Hematopoietic multipotent progenitor cell treated with erythropoietin and hydrocortisone succinate and interleukin-3 and kit ligand, for 6 days (in vitro differentiated cells): ENCODE measurements at places on chromosomes 3 and 15.

DNA sequence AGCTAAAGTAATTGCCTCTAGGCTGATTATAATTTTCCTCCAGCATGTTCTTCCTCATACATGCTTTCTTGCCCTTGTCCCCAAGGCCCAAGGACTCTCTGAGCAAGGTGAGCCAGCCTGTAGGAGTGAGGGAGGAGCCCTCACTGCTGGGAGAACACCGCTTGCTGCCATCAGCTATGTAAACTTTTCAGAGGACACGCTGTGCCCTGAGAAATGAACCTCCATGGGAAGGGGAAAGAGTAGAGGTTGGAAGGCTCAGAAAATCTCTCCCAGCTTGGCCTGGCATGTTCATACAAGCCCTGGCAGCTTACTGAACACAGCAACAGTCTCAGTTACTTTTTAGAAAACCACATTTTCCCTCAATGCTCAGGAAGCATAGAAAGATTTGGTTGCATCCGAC, 103.0 kb upstream of the SLC24A5 start:
- DNase-seq = no peak

- DNase-seq = no peak
Observed at GRCh38 chr3:162370141-162370540, 873.5 kb downstream of the OTOL1 start.

GRCh38 chr3:11272906-11273574, 843 bp downstream of the ATG7 start:
- DNase-seq = peak; percentile 38

DNA sequence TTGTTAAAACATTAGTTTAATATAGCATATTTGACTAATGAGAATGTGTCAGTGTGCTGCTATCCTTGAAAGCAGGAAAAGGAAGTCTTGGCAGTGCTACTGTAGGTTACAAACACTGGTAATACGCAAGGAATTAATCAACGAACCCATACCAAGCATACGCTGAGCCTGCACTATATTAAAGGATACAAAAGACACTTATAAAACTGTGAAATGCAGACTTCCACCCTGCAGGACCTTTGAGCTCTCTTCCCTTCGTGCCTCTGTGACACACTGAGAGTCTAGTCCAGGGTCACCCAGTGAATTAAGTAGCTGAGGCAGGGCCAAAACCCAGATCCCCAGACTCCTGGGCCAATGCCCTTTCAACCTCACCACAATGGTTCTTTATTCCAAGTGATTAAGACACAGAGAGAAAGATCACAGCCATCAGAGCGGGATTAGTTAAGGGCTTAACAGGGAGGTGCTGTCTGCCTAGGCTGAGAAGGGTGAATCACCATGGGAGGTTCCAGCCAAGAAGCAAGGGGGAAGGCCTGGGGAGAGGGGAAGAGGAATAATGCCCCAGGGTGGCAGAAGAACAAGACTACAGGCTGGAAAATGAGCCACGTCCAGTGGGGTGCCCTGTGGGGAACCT, 6.8 kb downstream of the ANXA2 start:
- peak; percentile 14 for DNase-seq

- DNase-seq = no peak
Observed at GRCh38 chr3:123469323-123469995, 20.6 kb upstream of the ADCY5 start.

GRCh38 chr15:57147621-57148020, 228.7 kb upstream of the CGNL1 start:
- no peak for DNase-seq

- DNase-seq = no peak
Observed at GRCh38 chr15:23570486-23570885, 5.0 kb downstream of the MKRN3 start.

- no peak for DNase-seq
Observed at GRCh38 chr3:69033470-69033869, 18.7 kb downstream of the TMF1 start.

GRCh38 chr15:38128341-38128781, 124.3 kb upstream of the SPRED1 start:
- peak; percentile 47 for DNase-seq

DNA sequence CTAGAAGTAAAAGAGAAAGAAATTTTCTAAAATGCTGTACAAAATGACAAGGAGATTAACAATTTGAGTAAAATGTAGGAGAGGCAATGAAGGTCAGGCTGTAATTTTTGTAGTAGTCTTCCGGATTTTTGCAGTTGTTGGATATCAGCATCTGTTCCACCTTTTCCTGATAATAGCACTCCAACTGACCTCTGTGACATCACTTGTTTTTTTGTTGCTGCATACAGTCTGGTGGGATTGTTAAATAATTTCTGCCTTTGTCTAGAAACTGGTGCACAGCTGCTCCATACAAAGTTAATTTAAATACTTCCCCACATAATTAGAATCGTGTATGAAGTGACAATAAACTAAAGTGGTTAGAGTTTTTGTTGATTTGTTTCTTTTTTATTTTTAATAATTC, 731.4 kb downstream of the PLOD2 start:
- no peak for DNase-seq

DNA sequence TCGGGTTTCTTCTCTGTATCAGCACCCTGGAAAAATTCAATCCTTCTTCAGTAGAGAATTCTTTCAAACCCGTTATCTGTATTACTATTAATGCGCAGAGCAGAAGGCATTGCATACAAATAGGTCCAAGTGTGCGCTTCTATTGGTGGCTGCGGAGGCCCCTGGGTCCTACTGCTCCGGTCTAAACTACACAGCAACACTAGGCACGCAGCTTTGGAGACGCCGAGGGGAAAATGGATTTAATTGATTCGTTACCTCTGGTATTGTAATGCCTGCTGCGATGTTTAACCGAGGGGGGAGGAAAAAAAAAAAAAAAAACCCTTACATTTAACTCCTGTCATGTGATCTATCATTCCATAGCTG, at the start of gene ROBO1:
ROBO1 (minus strand) TSS at position 94 of the 363 bp plus-strand sequence.
- DNase-seq = no peak
